HFF-Myc (cell line): ENCODE measurements at places on chromosomes 16 and 17.

DNA sequence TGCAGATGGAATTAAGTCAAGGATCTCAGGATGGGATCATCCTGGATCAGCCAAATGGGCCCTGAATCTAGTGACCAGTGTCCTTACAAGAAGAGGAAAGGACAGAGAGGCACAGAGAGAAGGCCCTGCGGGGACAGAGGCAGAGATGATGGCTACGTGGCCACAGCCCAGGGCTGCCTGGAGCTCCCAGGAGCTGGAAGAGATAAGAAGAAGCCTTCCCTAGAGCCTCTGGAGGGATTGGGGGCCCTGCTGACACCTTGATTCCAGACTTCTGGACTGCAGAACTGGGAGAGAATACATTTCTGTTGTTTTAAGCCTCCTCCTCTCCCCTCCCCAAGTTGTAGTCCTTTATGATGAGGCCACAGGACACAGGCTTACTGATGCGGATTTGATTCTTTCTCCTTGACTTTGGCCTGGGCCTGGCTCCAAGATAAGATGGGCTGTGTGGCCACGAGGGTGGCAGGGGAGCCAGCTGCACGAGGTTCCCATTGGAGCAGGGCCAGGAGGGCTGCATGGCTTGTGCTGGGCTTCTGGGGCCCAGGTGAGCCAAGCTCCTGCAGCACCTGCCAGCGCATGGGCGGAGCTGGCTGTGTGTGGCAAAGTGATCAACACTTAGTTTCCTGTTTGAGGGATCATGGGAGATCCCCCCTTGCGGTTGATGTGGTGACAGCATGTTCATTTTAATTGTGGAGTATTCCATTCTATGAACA lies 146.1 kb downstream of the IRF8 start:
- no peak for DNase-seq

DNA sequence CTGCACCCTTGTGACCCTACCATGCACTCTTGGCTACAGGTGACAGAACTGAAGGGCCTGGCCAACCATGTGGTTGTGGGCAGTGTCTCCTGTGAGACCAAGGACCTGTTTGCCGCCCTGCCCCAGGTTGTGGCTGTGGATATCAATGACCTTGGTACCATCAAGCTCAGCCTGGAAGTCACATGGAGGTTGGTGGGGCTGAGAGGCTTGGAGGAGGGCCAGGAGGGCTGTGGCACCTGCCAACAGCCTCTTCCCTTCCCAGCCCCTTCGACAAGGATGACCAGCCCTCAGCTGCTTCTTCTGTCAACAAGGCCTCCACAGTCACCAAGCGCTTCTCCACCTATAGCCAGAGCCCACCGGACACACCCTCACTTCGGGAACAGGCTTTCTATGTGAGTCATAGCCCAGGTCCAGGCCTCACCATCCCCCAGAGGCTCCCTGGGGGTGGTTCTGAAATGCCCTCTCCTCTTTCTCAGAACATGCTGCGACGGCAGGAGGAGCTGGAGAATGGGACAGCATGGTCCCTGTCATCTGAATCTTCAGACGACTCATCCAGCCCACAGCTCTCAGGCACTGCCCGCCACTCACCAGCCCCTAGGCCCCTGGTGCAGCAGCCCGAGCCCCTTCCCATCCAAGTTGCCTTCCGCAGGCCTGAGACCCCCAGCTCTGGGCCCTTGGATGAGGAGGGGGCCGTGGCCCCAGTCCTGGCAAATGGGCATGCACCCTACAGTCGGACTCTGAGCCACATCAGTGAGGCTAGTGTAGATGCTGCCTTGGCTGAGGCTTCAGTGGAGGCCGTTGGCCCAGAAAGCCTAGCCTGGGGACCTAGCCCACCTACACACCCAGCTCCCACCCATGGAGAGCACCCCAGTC lies 13.0 kb downstream of the RIPOR1 start:
- DNase-seq, result no peak

GRCh38 chr17:32927724-32928585 lies at the start of gene TMEM98:
TSS of gene TMEM98 (plus strand) at chr17:32928153. CDS start at chr17:32931529, 3,376 bp downstream.
- no peak for DNase-seq

GRCh38 chr16:13231365-13231764 lies 330.0 kb downstream of the SHISA9 start:
- no peak for DNase-seq

DNA sequence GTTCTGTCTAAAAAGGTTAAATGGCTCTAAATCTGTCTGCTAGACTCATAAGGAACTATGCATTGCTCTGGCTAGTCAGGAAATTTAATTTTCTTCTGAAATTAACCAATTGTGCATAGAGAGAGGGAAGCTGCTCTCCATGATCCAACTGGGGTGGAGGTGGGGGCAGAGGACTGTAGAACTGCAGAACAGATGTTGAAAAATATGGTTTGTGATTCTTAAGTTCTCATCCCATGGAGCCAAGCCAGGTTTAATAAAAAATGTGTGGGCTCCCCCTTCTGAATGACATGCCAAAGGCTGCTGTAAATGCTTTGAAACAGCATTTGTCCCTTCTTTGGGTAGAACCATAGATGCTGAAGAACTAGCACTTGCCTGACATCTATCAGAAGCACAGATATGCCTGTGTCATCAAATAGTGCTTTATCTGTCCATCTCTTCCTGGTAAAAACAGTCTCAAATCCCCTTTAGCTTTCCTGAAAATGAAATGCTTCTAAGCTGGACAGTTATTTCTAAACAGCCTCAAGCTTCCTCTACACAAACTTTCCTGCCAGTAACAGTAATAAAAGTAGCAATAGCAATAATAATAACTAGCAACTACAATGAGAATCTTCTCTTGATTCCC lies 221.4 kb downstream of the CDH8 start:
- DNase-seq, result no peak

GRCh38 chr17:79005063-79005861 lies 4.3 kb downstream of the CANT1 start:
- DNase-seq, result no peak

DNA sequence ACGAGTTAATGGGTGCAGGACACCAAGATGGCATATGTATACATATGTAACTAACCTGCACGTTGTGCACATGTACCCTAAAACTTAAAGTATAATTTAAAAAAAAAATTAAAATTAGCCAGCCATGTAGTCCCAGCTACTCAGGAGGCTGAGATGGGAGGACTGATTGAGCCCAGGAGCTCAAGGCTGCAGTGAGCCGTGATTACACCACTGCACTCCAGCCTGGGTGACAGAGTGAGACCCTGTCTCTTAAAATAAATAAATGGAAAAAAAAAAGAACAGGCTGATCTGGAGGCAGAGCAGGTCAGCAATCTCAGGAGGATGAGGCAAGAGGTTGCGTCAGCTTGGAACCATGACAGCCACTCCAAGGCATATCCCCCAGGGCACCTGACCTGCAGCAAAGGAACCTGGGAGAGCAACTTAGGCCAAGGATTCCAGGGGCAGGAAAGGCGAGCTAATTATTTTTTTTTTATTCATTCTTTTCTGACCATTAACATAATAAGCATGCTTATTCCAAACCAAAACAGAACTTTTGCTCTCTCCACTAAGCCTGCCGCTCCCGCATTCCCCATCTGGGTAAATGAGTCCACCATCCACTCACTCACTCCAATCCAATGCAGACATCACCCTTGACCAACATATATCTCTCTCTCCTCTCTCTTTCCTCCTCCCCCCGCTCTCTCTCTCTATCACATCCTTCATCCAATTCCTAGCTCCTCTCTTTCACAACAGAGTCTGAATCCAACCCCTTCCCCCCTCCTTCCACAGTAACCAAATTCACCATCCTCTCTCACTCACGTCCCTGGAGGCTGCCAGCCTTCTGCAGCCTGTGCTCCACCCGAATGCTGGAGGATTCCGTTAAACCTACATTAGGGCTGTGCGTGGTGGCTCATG lies 47.7 kb downstream of the TK2 start:
- DNase-seq, result no peak

GRCh38 chr17:49738456-49739163 lies 25.3 kb downstream of the FAM117A start:
- DNase-seq, result no peak

- no peak for DNase-seq
Observed at GRCh38 chr16:79810449-79811189, 210.1 kb upstream of the MAF start.

GRCh38 chr17:13302983-13303382 lies 285.2 kb upstream of the ELAC2 start:
- DNase-seq, result no peak

DNA sequence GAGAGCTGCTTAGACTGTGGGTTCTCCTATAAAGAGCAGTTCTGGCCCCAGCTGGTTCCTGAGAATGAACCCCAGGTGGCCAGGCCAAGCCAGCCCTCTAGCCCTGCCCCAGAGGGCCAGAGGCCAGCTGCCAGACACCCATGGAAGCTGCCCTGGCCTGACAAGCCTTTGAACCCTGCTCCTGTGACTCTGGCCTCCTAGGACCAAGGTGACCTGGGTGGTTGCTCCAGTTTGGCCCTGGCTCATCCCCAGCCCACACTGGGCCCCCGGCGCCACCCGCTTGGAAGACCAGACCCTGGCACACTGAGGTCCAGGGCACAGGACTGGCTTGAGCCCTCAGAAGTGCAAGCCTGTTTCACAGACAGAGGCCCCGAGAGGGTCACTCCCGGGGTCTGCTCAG lies 6.8 kb upstream of the KCNJ12 start:
- no peak for DNase-seq

- no peak for DNase-seq
Observed at GRCh38 chr16:21167929-21168602, 9.6 kb downstream of the LDAF1 start.

DNA sequence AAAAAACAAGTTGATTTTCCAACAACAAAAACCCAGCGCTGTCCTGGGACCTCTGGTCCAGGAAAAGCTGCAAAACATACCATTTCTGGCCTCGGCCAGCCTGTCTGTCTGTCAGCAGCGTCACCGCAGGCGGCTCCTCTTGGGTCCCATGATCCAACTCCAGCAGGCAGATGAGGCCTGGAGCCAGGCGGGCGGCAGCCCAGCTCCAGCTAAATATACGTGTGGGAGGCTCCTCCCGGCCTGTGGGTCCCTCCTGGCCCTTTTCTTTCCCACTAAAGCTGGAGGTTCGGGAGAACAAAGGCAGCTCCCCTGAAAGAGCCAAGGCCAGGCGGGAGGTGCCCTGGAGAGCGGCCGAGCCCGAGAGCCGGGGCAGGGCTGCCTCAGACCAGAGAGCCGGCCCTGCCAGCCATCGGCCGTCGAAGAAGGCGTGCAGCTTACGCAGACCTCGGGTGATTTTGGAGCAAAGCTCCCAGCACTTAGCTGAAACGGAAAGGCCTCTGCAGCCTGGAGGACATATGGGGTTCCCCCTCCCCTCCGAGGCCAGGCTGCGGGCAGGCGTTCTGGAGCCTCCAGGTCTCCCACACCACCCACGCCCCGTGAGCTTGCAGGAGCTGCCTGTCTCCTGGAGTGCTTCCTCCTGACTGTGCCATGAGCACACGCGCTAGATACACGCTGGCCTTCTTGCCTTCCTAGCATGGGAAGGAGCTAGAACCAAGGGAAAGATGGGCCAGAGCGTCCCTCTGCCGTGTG lies 19.9 kb upstream of the JPH3 start:
- DNase-seq, result no peak

- DNase-seq, result no peak
Observed at GRCh38 chr17:55290492-55291113, 25.8 kb downstream of the HLF start.

DNA sequence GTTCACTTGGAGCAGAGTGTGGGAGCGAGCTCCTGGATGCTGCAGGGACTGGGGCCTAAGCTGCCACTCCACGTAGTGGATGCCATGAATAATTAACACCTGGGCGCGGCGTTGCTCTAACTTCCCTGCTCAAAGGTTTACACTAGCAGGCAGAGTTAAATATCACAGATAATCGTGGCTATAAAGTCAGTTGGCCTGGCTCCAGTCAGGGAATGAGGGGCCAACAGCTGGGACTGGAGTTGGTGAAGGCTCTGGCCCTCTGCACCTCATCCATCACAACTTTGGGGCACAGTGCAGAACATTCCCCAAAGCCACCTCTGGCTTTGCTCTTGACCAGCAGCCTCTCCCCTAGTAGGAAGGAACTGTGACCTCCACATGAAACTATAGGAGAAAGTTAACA lies 10.9 kb downstream of the HOXB4 start:
- no peak for DNase-seq

DNA sequence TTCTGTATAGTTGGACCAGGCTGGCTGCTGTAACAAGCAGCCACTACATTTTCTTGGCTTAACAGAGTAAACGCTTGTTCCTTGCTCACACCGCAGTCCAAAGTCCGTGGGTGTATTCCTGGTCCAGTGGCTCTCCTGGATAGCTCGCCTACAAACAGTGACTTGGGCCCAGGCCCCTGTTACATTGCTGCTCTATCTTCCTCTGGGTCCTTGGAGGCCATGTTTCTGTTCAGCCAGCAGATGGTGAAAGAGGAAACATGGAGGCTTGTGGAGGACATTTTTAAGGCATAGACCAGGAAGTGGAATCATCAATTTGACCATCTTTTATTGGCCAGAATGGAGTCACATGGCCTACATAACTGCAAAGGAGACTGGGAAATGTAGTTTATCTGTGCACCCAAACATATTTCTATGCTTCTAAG lies 55.1 kb downstream of the ATP2C2 start:
- DNase-seq, result peak; percentile 22

GRCh38 chr16:84815462-84815861 lies 4.3 kb upstream of the CRISPLD2 start:
- DNase-seq, result no peak

GRCh38 chr16:89013692-89014402 lies 36.8 kb upstream of the CBFA2T3 start:
- DNase-seq, result no peak

GRCh38 chr17:40618754-40619625 lies 28.6 kb downstream of the SMARCE1 start:
- DNase-seq, result no peak

- DNase-seq, result no peak
Observed at GRCh38 chr17:64547319-64547718, 40.5 kb downstream of the CEP95 start.

DNA sequence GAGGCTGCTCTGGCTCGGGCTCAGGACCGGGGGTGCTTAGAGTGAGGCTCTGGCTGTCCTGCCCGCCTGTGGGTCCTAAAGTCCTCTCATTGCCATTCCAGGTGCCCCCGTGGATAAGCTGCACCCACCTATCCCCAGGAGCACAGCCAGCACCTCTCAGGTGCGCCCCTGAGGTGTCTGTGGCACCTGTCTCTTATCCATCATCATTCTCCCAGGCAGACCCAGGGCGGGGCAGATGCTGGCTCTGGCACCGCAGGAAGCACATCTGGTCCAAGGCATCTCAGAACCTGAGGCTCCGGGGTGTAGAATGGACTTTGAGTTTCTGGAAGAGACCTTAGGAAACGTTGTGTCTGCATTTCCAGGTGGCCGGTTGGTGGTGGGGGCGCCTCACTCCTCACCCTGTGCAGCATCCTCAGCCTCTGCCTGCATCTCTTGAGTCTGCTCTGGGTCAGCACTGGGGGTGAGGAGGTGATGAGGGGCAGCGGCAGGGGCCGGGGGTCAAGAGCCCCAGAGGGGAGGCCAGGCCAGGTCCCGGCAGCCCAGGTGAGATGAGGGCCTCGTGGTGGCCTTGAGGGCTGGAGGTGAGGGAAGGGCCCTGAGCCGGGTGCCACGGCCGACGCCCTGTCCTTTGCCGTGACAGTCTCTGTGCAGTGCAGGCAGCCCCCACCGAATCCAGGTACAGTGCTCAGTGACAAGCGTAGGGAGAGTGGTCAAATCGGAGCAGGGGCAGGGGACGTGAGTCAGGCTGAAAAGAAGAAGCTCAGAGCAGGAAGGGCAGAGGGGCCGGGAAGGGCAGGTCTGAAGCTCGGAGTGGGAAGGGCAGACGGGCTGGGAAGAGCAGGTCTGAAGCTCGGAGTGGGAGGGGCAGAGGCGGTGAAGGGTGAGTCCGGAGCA lies 173.5 kb downstream of the NPIPB11 start:
- no peak for DNase-seq

GRCh38 chr17:732902-733720 lies 715 bp downstream of the TLCD3A start:
- no peak for DNase-seq
